ENCODE measurements at places on chromosomes 16 and 17.

- no peak for DNase-seq
Observed at GRCh38 chr17:18144261-18144660, 35.7 kb downstream of the MYO15A start.

GRCh38 chr17:40317345-40317873 is 8.4 kb downstream of the RARA start:
- DNase-seq, result peak; percentile 88

DNA sequence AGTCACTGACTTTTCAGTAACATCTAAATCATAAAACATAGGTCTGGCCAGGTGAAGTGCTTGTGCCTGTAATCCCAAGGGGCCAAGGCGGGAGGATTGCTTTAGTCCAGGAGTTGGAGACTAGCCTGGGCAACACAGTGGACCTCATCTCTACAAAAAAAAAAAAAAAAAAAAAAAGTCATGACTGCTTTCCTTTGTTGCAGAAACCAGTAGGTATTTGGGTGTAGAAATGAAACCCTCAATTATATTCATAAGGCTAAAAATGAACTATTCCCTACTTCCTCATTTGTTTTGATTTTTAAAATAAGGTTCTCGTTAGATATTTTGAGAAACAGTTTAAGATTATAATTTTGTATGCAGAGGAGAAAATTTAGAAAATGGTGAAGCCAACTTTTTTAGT is 26.0 kb downstream of the PITPNC1 start:
- no peak for DNase-seq

GRCh38 chr16:3087243-3088235 is 11.6 kb downstream of the ZSCAN10 start:
- no peak for DNase-seq

DNA sequence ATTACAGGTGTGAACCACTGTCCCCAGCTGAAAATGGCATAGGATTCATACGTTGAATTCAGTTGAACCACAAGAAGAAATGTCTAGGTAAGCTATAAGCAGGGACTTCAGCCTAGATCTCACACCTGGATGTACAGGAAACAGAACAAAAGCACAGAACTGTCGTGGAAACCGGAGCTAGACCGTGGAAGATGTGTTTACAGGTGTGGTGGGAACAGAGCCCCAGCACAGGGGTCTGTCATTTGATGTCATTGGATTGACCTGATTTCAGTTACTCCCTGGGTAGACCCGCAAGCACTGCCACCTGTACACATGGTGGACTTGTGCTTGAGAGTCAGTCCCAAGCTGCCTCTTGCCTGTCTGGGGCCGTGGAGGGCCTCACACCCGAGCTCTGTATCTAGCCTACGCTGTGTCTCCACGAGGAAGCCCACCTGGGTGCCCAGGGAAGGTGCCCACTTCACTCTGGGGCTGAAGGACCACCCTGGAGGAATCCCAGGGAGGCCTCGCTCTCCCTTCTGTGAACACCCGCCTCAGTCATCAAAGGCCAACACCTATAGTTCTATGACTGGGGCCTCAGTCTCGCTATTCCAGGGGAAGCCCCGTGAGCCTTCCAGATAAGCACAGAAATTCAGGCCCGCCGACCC is 32.2 kb upstream of the MLKL start:
- no peak for DNase-seq

GRCh38 chr17:9837551-9838471 is 12.1 kb downstream of the GLP2R start:
- peak; percentile 77 for DNase-seq

DNA sequence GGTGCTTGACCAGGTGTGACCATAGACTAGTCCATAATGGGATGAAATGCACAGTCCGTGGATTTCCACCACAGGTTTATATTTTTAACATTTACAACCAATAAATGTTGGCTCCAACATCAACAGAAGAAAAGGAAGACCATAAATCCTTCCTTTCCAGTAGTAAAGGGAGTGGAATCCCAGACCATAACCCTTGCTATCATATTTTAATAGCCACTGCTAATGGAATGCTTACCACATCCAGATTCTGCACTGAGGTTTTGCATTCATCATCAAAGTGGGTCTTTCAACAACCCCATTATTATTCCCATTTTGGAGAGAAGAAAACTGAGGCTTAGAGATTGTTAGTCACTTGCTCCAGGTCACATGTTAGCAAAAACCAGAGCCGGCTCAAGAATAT is 106.7 kb downstream of the FOXL1 start:
- DNase-seq, result no peak

DNA sequence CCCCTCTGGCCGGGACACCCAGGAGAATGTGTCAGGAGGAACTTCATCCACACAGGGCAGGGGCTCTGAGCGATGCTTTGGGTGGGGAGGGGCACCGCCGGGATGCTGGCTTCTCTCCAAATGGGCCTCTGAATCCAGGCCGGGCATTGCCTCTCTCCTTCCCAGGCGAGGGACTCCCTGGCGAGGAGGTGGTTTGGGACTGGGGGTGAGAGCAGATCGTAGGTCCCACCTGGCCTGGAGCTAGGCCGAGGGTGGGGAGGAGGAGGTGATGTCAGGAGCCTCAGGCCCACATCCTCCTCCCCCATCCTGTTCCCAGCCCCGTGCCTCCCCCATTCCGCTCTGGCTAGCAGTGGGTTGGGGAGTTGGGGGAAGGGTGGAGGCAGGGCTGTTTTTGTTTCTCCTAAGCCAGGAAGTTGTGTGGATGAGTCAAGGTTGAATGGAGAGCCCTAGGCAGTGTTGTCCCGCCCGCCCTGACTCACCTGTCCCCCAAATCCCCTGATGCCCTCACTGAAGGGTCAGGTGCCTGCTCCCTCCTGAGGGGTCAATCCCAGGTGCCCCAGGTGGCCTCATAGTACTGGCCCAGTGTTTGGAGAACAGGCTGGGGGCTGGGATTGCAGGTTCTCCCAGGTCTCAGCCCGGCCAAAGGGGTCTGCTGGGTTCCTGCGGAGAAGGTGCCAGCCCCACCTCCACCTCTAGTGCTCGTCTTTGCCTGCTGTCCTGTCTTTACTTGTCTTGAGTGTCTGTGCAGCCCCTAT is 2.8 kb downstream of the GRB7 start:
- no peak for DNase-seq

DNA sequence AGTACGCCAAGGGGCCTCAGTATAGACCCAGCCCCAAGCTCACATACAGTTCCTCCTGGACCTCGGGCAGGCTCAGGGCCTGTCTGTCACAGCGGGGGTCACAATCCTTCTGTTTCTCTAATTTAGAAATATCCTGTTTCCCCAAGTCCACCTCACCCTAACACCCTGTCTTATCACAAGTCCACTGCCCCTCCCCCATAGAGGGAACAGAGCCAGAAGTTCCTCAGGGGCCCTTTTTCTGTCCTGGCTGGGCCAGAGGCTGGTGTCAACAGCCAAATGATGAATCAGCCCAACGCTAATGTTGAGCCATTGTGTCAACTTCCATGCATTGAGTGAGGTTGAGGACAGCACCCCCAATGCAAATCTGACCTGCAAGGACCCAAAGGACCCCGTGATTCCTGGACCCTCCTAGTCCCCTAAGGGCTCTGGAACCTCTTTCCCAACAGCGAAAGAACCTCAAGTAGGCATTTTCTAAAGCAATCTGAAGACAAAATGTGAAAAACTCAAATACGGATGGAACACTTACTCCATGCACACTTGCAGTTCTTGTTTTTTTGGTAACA is 58.6 kb downstream of the PECAM1 start:
- no peak for DNase-seq

GRCh38 chr17:82779541-82779940 is 27.7 kb downstream of the TBCD start:
- DNase-seq, result no peak

- peak; percentile 86 for DNase-seq
Observed at GRCh38 chr16:75648265-75649076, 898 bp downstream of the TERF2IP start.

DNA sequence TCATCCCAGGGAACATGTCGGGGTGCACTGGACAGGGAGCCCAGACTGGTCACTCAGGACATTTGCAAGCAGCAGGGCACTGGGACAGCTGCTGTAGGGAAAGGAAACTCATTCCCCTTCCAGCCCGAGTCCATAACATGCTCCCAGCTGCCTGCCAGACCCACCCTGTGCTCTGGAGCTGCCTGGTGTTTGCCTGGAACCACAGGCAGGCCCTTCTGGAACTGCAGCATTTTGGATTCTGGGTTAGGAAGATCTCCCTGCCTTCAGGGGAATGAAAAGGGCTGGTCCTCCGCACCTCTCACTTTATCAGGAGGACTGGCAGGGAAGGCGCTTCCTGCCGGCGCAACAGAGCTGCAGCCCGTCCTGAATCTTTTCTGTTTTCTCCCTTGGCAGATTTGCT is 41.2 kb downstream of the MEAK7 start:
- DNase-seq, result no peak

- no peak for DNase-seq
Observed at GRCh38 chr17:57584050-57584551, 161.0 kb downstream of the CCDC182 start.

DNA sequence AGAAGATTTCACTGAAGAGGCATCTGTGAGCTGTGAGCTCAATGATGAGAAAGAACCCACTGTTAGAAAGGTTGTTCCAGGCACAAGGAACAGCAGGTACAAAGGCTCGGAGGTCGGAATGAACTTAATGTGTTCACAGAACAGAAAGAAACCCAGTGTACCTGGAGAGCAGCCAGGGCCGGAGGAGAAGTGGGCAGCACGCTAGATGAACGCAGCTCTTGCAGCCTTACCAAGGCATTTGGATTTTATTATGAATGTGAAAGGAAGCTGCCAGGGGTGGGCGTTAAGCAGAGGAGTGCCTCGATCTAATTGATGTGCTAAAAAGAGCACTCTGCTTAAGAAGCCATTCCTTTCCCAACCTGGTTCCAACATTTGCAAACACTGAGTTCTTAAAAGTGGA is 19.0 kb downstream of the EEF2K start:
- no peak for DNase-seq

GRCh38 chr17:65774787-65775186 is 213.3 kb upstream of the AXIN2 start:
- DNase-seq, result no peak
